Nucleus accumbens (tissue), 56 donors: ENCODE measurements at places on chromosomes 2 and 18.

DNA sequence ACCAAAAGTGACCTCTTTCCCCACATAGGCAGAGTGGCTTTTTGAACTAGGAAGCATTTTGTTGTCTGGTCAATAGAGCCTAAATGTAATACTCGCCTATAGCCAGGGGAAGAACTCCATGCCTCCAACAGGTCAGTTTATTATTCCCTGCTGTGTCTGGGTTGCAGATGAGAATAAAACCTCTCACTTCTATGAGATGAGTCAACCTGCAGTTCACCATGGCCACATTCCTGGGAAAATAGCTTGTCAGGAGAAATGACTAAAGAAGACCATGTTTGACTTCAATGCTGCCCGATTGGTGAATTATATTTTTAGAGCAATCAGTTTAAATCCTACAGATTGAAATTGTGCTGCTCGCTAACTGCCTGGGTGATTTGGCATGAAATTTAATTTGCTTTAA is 46.7 kb upstream of the LRRTM1 start:
- no peak for DNase-seq

DNA sequence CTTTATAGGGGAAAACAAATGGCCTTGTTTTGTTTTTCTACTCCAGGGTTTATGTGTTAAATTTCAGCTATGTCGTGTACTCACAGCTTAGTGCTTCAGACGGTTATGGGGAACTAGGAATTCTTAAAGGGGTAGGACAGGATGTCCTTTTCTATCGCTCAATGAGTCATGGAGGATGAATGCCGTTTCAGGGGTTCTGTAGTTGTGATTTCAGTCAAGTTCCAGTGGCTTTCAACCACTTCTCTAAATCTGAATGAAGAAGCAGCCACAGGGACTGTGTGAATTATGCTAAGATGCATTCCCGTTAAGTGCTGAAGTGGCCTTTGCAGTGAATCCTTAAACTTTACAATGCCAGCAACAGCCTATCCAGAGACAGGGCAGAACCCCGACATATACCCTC is 1231.7 kb upstream of the ZEB2 start:
- DNase-seq, result no peak

- DNase-seq, result no peak
Observed at GRCh38 chr2:120391911-120392665, 46.2 kb downstream of the INHBB start.

- DNase-seq, result no peak
Observed at GRCh38 chr2:48954935-48955334, 199.4 kb downstream of the FSHR start.

DNA sequence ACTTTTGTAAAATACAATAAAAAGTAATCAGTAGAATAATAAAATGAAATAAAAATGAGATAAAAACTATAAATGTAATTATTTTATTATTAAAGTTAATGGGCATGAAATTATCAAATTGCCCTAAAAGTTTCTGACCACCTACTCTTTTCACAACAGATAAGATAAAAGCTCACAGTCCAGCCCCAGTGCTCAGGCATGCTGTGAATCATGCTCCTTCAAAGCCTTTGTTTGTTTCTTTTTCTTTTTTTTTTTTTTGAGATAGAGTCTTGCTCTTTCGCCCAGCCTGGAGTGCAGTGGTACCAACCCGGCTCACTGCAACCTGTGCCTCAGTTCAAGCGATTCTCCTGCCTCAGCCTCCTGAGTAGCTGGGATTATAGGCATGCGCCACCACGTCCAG is 181.7 kb downstream of the ANKRD44 start:
- no peak for DNase-seq

GRCh38 chr2:212249451-212249850 is 289.2 kb downstream of the ERBB4 start:
- DNase-seq, result no peak

DNA sequence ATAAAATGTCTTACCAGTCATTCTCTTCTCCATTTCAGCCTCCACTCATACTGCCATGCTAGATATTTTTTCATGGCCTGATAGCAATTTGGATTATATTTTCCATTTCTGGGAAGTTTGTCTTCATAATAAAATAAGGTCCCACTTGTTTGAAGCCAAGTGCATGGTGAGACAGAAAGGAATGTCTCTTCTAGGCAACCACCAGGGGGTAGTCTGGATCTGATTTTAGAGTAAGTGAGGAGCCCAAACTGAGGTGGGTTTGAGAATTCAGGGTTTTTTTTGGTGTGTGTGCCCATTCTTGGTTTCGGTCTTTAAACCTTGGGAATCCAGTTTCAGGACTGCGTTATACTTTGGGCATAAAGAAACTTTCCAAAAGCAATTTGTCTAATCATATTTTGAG is 315.5 kb downstream of the RPRM start:
- DNase-seq, result no peak

DNA sequence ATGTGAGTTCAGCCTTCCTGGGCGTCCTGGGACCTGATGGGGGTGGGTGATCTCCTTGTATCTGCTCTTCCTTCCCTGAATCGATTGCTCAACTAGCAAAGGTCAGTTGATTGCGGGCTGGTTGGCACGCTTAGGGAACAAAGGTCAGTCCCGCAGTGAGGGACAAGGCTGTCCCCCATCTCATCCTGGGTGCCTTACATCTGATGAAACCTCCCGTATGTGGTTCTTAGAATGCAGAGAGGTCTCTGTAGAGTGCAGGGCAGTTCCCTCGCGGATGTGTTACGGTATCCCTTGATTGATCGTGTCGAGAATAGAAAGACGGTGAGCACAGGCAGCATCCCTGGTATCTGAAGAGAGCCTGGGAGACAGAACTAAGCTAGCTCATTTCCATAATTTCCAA is 56.4 kb upstream of the RBM44 start:
- no peak for DNase-seq

GRCh38 chr2:195414537-195415100 is 242.4 kb upstream of the SLC39A10 start:
- DNase-seq, result no peak
